ENCODE measurements at places on chromosomes 16 and 17. TPM values are rescaled to one million over a fixed set of nuclear protein-coding genes. Genes with fewer than 3 reads are reported as not detected.

The UMOD gene
- 0.76 TPM for polyA plus RNA-seq

The CHST4 gene
- 0.07 TPM for polyA plus RNA-seq

The CCL11 gene
- 0.29 TPM for polyA plus RNA-seq

The GPRC5C gene
- 35.5 TPM for polyA plus RNA-seq

The FN3KRP gene
- polyA plus RNA-seq = 22.4 TPM

The NFATC2IP gene
- polyA plus RNA-seq = 10.8 TPM

The ZMYND15 gene
- 0.90 TPM for polyA plus RNA-seq

The CCL16 gene
- polyA plus RNA-seq = 0.09 TPM

The GNG13 gene
- not detected for polyA plus RNA-seq

The CD7 gene
- polyA plus RNA-seq = 1.6 TPM

The ZPBP2 gene
- not detected for polyA plus RNA-seq

The FSCN2 gene
- 1.0 TPM for polyA plus RNA-seq

The C16orf46 gene
- polyA plus RNA-seq = 0.67 TPM

The PTGES3L gene
- polyA plus RNA-seq = 0.40 TPM

The WNT9B gene
- not detected for polyA plus RNA-seq

The TERB1 gene
- polyA plus RNA-seq = not detected

The CCL5 gene
- polyA plus RNA-seq = 6.7 TPM

The ABAT gene
- polyA plus RNA-seq = 5.7 TPM

The CFDP1 gene
- 45.5 TPM for polyA plus RNA-seq

The STAC2 gene
- polyA plus RNA-seq = 0.22 TPM

The HID1 gene
- polyA plus RNA-seq = 98.5 TPM

The KRT27 gene
- polyA plus RNA-seq = 2.9 TPM

The KRTAP4-3 gene
- not detected for polyA plus RNA-seq

The SDR42E2 gene
- not detected for polyA plus RNA-seq

The DPH1 gene
- 15.4 TPM for polyA plus RNA-seq

The OSBPL7 gene
- 5.3 TPM for polyA plus RNA-seq

The EVPLL gene
- polyA plus RNA-seq = not detected

The LGALS3BP gene
- 144 TPM for polyA plus RNA-seq

The TMEM238L gene
- 2.6 TPM for polyA plus RNA-seq

The PRM3 gene
- not detected for polyA plus RNA-seq

The SAMD14 gene
- polyA plus RNA-seq = 1.4 TPM

The DERL2 gene
- 44.9 TPM for polyA plus RNA-seq

The EPX gene
- not detected for polyA plus RNA-seq

The ASPHD1 gene
- polyA plus RNA-seq = 3.0 TPM

The EIF4A3 gene
- polyA plus RNA-seq = 167 TPM

The PNPO gene
- 9.6 TPM for polyA plus RNA-seq

The RAB11FIP4 gene
- polyA plus RNA-seq = 1.5 TPM

The ARMC5 gene
- polyA plus RNA-seq = 5.9 TPM

The TMEM114 gene
- polyA plus RNA-seq = not detected

The PSMB3 gene
- polyA plus RNA-seq = 184 TPM

The NPIPB13 gene
- polyA plus RNA-seq = 3.0 TPM

Data from adipose tissue (tissue), 3 donors.